ENCODE measurements at places on chromosomes 5 and 9. TPM values are rescaled to one million over a fixed set of nuclear protein-coding genes. Genes with fewer than 3 reads are reported as not detected.

DNA sequence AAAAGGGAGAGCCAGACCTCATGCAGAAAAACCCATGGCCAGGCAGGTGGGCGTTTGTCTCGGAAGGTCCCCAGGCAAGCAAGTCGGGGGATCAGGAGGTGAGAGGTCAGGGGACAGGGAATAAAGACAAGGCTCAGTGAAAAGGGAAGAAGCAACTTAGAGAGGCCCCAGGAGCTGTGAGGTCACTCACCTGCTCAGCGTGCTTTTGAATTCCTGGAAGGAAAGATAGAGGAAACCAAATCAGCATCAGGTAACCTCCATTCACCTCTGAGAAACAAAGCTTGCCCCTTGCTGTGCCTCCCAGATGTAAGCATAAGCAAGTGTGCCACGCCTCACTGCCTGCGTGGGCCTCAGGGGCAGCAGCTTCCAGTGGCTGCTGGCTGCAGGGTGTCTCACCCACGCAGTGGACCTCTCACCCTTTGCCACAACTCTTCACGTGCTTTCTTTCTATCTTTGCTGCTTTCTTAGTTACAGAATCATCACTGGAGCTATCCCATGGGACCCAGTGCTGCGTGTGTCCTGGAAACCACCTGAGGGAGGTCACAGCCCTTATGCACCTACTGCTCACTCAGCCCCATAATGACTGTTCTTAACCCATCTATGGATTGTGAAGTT lies 6.0 kb downstream of the TRIM7 start:
- H3K27ac ChIP-seq: no peak overlapping the region
- H3K4me1 ChIP-seq: peaks cover 2% of the 10 kb centered on the region
- peaks cover 13% of the 10 kb centered on the region for H3K27me3 ChIP-seq

- no peaks in the 10 kb centered on the region for H3K27me3 ChIP-seq
- H3K36me3 ChIP-seq: no peaks in the 10 kb centered on the region
- H3K4me1 ChIP-seq: peaks cover 3% of the 10 kb centered on the region
- H3K27ac ChIP-seq: no peak overlapping the region
- no peak for DNase-seq
These were observed 735.3 kb upstream of the ZNF608 start for GRCh38 chr5:125481506-125482465.

DNA sequence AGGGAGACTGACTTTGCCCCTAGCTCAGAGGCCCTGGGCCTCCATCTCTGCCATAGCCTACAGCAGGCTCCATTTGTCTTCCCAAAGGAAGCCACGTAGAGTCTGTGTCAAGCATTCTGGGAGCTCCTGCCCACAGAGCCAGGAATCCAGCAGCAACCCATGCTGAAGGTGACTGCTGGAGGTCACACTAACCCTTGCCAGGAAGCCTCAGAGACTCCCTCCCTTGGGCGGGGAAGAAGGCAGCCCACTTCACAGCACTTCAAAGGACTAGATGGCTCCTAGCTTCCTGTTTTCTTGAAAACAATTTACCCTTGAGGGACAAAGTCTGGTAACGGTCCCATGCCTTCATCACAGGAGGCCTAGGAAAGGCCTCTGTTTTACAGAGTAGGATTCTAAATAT lies 1.7 kb downstream of the CKMT2 start:
- H3K36me3 ChIP-seq: no peaks in the 10 kb centered on the region
- no peak overlapping the region for H3K4me3 ChIP-seq
- peaks cover 4% of the 10 kb centered on the region for H3K4me1 ChIP-seq
- H3K27me3 ChIP-seq: peaks cover 2% of the 10 kb centered on the region

- no peak overlapping the region for H3K4me3 ChIP-seq
- no peaks in the 10 kb centered on the region for H3K36me3 ChIP-seq
- H3K4me1 ChIP-seq: no peaks in the 10 kb centered on the region
- DNase-seq: peak; percentile 13
- H3K27ac ChIP-seq: no peak overlapping the region
These were observed 154.4 kb upstream of the COL5A1 start for GRCh38 chr9:134487066-134487710.

GRCh38 chr9:92493749-92494387 lies 11.6 kb upstream of the ASPN start:
- no peaks in the 10 kb centered on the region for H3K4me1 ChIP-seq
- DNase-seq: no peak
- no peak overlapping the region for H3K4me3 ChIP-seq
- H3K36me3 ChIP-seq: no peaks in the 10 kb centered on the region
- H3K27me3 ChIP-seq: no peaks in the 10 kb centered on the region

DNA sequence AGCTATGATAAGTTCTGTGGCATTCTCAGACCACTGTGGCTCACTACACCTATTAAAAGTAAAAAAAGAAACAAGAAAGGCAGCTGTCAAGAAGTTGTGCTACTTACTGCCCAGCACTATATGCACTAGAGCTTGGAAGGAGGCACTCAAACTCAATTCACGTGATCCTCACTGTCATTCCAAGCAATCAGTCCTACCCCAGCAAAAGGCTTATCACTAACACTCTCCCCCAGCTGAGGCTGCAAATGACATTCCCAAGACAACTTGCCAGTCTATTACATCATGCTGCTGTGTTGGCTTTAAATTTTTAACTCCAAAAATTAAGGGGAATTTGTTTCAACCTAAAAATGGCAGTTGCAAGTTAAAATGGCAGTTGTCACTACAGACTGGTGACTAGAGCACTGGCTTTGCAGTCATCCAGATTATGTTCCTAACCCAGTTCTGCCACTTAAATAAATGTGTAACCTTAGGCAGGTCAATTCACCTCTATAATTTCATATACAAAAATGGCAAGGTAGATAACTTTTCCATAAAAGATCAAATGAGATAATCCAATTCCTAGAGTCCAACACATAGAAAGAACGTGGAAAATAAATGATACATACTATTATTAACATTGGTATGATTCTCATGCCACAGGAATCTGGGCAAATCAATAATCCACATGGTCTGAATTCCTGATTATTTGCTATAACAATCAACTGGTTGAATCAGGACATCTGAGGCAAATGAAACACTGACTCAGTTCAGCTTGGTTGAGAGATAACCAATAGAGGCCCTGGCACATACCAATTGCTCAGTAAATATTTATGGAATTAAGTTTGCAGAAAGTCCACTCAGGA lies 52.4 kb downstream of the FBXW11 start:
- H3K4me1 ChIP-seq: peaks cover 34% of the 10 kb centered on the region
- no peak overlapping the region for H3K4me3 ChIP-seq
- H3K27me3 ChIP-seq: no peaks in the 10 kb centered on the region
- no peak for DNase-seq
- H3K36me3 ChIP-seq: no peaks in the 10 kb centered on the region

DNA sequence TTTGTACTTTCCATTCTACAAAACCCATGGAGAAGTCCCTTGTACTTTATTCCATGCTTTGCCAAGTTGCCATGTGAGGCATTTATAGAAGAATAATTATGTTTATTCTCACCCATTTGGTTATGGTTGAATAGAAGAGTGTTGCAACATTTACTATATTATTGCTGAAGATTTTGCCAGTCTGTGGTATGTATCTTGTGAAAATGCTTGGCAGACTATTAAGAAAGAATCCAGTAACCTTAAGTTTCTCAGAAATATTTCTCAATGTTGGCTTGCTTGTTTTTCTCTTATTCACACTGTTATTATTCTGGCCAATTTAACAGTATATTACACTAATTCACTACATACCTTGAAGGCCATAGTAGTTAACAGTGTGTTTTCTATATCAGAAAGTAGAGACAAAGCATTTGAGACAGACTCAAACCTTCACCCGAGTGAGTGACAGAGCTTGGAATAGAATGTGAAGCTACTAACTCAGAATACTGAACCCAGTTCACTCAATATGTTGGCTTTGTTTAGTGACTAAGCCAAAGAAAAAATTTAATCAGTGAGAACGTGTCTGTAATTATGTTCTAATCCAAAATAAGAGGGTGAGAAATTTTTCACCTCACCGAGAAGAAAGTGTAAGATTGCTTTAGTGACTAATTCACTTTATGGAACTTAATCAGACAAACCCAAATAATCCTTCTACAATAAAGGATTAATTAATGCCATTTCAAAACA lies 184.4 kb downstream of the CWC27 start:
- no peaks in the 10 kb centered on the region for H3K27me3 ChIP-seq
- no peaks in the 10 kb centered on the region for H3K36me3 ChIP-seq
- no peak for DNase-seq
- H3K4me1 ChIP-seq: no peaks in the 10 kb centered on the region
- H3K27ac ChIP-seq: no peak overlapping the region
- H3K4me3 ChIP-seq: no peak overlapping the region

DNA sequence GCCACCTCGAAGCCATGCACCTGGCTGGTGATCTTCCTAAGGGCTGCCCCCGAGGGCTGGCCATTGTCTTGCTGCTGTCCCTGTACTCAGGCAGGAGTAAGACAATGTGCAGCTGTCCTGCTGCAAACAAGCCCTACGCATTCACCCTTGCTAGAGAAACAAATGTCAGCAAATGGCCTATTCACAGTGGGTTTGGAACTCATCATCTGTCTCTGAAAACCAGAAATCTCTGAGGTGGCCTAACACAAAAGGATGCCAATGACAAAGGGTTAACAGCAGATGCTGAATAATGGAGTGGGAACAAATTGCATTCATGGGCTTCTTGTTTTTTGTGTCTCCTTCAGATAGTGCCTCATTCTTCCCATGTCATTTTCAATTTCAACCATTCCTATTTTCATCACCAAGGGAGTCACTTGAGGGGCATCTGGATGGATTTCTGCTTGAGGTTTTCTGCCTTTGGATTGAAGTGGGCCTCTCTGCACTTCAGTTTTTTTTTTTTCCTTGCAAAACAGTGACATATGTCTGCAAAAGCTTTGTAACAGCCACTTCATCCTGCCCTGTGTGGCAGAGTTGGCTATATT lies 261.6 kb upstream of the VLDLR start:
- no peak for DNase-seq
- no peaks in the 10 kb centered on the region for H3K36me3 ChIP-seq
- H3K27ac ChIP-seq: no peak overlapping the region
- peaks cover 11% of the 10 kb centered on the region for H3K27me3 ChIP-seq

DNA sequence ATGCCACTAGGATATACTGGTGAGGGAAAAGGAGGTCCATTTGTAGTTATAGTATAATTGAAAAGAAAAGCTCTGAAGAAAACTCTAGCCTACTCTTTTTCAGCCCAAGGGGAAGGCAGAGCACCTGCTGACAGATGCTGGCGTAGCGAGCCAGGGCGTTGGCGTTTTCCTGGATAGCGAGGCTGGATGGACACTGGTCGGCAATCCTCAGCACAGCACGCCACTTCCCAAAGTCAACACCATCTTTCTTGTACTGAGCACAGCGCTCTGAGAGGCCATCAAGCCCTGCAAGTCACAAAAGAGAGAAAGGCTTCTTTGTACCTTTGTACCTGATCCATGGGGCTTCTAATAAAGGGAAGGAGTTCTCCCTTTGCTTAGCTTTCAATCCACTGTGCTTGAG lies 8.2 kb downstream of the ALDOB start:
- peaks cover 21% of the 10 kb centered on the region for H3K27me3 ChIP-seq
- H3K36me3 ChIP-seq: peaks cover 14% of the 10 kb centered on the region
- H3K27ac ChIP-seq: no peak overlapping the region
- DNase-seq: no peak

DNA sequence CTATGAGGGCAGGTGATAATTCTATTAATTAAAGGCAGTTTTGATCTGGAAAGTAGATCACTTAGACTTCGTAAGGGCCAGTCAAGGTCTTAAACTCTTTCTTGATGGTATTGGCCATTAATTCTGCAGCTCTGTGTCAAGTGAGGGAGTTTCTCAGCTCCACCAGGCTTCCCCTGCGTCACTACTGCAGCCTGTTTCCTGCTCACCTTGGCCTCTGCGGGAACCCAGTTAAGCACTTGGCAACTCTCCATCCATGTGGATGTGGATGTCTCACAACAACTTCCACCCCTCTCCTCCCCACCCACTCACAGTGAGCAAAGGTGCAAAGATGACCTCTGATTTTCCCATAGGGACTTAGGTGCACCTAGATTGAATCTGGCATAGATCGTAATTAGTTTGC lies 191.6 kb downstream of the PLK2 start:
- no peaks in the 10 kb centered on the region for H3K36me3 ChIP-seq
- no peak for DNase-seq
- H3K27me3 ChIP-seq: no peaks in the 10 kb centered on the region

DNA sequence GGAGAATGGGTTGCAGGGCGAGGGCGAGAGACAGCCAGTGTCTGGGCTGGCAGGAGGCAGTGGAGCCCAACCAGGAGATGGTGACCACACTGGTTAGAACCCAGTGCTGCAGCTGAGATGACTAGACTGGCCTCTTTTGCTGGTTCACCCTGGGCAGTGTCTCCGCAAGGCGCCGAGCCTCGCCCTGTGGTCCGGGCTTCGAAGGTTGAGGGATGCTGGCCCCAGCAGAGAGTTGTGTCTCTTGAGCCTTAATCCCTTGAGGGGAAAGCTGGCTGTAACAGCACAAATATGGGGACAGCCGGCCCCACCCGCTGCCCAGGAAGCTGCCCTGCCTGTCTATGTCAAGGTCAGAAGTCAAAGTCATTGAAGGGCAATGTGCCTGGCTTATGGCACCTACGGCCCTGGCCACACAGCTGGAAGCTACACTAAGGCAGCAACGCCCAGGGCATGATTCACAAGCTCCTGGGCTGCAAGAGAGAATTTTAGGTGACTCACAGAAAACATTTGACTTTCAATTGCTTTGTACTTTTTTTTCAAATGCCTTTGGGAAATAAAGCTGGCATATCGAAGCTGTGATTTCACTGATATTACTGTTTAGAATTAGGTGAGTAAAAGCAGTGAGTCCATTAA lies 33.3 kb downstream of the NKX2-5 start:
- DNase-seq: no peak
- H3K4me1 ChIP-seq: no peaks in the 10 kb centered on the region
- H3K36me3 ChIP-seq: no peaks in the 10 kb centered on the region
- H3K27ac ChIP-seq: no peak overlapping the region

- H3K4me1 ChIP-seq: peaks cover 34% of the 10 kb centered on the region
- H3K27me3 ChIP-seq: no peaks in the 10 kb centered on the region
- H3K36me3 ChIP-seq: peaks cover 28% of the 10 kb centered on the region
These were observed 22.3 kb downstream of the ORM2 start for GRCh38 chr9:114351932-114352331.

DNA sequence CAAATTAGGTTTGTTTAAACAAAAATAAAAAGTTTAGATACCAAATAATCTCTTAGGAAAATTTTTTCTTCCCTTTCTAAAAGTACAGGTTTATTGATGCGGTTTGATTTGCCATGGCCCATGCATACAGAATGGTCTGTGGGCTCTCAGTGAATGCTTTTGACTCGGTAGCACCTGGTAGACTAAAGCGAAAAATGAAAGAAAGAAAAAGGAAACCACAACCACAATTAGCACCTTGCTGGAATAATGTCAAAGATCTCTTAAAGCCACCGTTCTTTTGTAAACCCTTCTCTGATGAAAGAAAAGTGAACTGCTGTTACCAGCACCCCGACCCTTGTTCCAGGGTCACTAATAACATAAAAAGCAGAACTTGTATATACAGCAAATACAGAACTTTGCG lies 157.9 kb downstream of the NFIB start:
- no peaks in the 10 kb centered on the region for H3K4me1 ChIP-seq
- no peak for DNase-seq
- no peak overlapping the region for H3K4me3 ChIP-seq
- no peak overlapping the region for H3K27ac ChIP-seq

GRCh38 chr5:88555674-88556073 lies 287.0 kb upstream of the TMEM161B start:
- peaks cover 25% of the 10 kb centered on the region for H3K27me3 ChIP-seq
- no peaks in the 10 kb centered on the region for H3K36me3 ChIP-seq
- DNase-seq: no peak

- H3K4me3 ChIP-seq: no peak overlapping the region
- no peak for DNase-seq
- no peaks in the 10 kb centered on the region for H3K36me3 ChIP-seq
- no peak overlapping the region for H3K27ac ChIP-seq
These were observed 513.0 kb downstream of the MTRR start for GRCh38 chr5:8381972-8382371.

The PHYHD1 gene
- total RNA-seq: 0.24 TPM

The PTPDC1 gene
- 6.8 TPM for total RNA-seq

The CDX1 gene
- total RNA-seq: not detected

The PRR16 gene
- total RNA-seq: not detected

The TOPORS gene
- 11.3 TPM for total RNA-seq

Measured in natural killer cell treated with Interleukin-12 subunit alpha and Interleukin-12 subunit beta and Interleukin-15 and Interleukin-18, amount 100 ng/mL, for 72 hours (primary cell).